ENCODE measurements at places on chromosomes 2 and 18.

- DNase-seq, result no peak
Measured at GRCh38 chr2:43569921-43570320, 25.9 kb downstream of the THADA start.

DNA sequence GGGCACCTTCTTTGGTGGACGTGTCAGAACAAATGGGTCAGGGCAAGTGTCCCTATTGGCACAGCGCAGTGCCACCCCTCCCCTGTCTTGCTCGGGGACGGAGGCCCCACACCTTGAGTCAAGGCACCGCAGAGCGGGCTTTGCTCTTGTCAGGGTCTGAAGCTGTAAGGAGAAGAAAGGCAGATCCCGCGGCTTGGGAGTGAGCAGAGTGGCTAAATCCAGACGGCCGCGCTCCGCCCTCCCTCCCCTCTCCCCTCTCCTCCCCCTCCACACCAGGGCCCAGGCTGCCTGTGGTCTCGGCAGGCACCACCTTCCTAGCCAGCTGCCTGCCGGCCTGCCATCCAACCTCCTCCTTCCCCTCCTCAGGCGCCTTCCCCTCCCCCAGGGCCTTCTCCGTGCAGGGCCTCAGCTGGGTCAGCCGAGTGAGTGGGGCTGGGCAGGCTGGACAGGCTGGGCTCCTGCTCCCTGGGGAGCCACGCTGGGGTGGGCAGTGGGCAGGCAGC is 25.8 kb downstream of the SPEG start:
- DNase-seq, result no peak

- DNase-seq, result no peak
Measured at GRCh38 chr18:10169064-10169562, 255.3 kb downstream of the VAPA start.

GRCh38 chr18:22985250-22985649 is 52.1 kb downstream of the RBBP8 start:
- DNase-seq, result no peak

DNA sequence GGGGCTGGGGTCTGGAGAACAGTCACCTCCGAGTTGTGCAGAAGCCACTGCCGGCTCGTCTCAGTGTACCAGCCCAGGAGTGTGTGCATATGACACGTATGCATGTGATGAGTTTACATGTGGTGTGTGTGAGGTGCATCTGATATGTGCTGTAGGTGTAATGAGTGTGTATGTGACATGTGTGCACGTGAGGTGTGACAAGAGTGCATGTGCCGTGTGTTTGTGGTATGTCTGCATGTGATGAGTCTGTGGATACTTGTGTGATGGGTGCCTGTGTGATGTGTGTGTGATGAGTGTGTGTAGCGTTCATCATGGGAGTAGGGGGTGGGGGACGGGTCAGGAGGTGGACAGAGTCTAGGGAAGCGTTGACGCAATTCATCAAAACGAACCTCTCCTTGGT is 12.8 kb downstream of the NTSR2 start:
- DNase-seq, result no peak

DNA sequence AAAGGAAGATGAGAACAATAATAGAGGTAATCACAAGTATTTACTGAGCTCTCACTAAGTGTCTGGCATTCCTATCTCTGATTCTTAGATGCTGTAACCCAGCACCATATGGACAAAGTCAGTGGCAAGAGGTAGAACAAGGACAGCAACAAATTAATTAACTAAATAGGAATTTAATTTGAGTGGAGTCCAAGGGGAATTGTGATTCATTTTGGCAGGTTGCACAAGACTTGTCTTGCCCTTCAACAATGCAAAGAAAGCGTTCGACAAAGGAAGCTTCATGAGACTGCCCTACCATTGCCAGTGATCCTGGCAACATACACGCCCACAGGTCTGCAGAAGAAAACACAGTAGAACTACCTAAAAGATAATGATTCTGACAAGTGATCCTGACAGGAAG is 221.6 kb downstream of the RBM43 start:
- DNase-seq, result no peak

DNA sequence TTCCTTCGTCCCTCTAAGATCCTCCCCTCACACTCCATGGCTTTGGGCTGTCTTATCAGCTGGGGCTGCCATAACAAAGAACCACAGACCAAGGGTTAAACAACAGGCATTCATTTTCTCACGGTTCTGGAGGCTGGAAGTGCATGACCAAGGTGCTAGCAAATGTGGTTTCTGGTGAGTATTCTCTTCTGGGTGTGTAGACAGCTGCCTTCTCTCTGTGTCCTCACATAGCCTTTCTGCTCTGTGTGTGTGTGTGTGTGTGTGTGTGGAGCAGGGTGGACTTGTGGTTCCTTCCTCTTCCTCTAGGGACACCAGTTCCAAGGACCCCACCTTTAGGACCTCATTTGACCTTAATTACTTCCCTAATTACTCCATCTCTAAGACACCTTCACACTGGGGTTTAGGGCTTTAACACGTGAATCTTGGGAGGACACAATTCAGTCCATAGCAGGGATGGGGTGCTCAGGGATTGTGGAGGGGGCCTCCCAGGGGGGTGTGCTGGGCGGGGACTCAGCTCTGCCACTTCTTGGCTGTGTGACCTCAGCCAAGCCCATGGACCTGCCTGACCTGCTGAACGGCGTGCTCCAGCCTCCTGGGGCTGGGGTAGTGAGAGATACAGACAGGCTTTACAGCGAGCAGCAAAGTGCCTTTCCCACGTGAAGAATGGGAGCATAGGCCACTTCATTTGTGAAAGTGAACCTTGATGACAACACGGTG is 38.0 kb downstream of the ACKR3 start:
- DNase-seq, result no peak

- no peak for DNase-seq
Measured at GRCh38 chr2:196712867-196713266, 73.4 kb downstream of the CCDC150 start.

- no peak for DNase-seq
Measured at GRCh38 chr2:241197947-241198346, 9.5 kb downstream of the ANO7 start.

GRCh38 chr2:128786741-128787478 is 468.2 kb upstream of the HS6ST1 start:
- DNase-seq, result no peak

DNA sequence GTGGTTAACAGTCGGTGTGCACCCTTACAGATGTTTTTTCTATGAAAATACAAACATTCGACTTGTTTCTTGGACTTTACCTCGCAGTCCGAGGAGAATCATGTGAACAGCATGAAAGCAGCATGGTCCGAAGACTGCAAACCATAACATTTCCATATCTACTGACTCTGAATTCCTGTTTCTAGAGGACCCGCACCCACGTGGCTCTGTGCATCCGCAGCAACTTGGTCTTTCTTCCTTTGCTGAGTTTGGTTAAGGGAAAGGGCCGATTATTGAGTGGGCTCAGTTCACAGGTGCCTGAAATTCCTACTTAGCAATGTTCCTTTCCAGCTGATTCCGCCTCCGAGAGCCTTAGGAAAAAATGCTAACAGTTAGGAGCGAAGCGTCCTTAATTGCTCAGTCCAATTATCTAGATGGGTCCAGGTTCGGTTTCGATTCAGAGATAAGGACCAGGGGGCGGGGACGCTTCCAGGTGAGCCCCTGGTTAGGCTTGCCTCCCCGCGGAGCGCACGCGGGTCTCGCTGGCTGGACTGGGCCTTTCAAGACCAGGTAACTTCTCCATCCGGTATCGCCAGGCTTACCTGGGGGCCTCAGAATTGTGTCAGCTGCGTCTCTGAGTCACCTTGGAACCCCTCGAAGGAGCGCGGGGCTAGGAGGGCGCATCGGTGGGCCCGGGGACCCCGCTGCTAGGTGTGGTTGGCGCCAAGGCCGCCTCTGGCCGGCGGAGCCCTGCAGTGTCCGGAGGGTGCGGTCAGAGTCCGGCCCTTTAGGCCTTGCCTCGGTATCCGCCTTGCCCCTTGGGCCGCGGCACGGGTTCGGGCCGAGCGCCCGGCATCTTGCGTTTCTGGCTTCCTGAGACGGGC is 1.1 kb upstream of the B3GNT2 start:
- no peak for DNase-seq

- DNase-seq, result no peak
Measured at GRCh38 chr2:215360596-215360995, 48.7 kb downstream of the ATIC start.

- DNase-seq, result no peak
Measured at GRCh38 chr2:234496835-234497593, at the start of gene ARL4C. Gene ARL4C, minus strand, starts transcription at chr2:234497081. Its CDS starts 495 bp downstream, at chr2:234496586.

DNA sequence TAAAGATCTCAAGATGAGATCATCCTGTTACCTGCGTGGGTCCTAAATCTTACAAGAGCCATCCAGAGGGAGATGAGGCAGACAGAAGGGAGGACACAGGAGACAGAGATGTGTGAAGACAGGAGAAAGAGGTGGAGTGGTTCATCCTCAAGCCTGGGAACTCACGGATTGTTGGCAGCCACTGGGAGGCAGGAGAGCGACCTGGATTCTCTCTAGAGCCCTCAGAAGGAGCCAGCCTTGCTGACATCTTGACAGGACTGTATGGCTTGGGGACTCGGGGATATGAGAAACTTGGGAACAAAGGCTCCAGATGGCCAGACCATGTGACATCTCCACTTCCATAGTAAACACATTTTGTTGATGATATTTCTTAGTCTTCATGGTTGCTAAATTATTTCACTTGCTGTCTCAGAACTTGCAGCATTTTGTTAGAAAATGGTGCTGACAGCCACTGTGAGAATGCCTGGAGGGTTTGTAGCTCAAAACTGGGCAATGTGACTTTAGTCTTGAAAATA is 57.8 kb upstream of the MC2R start:
- DNase-seq, result no peak

GRCh38 chr2:101249826-101250225 is 2.9 kb upstream of the CNOT11 start:
- DNase-seq, result no peak

- DNase-seq, result no peak
Measured at GRCh38 chr2:128710729-128711128, 392.1 kb upstream of the HS6ST1 start.

GRCh38 chr2:237208373-237209260 is 122.9 kb downstream of the COPS8 start:
- no peak for DNase-seq

DNA sequence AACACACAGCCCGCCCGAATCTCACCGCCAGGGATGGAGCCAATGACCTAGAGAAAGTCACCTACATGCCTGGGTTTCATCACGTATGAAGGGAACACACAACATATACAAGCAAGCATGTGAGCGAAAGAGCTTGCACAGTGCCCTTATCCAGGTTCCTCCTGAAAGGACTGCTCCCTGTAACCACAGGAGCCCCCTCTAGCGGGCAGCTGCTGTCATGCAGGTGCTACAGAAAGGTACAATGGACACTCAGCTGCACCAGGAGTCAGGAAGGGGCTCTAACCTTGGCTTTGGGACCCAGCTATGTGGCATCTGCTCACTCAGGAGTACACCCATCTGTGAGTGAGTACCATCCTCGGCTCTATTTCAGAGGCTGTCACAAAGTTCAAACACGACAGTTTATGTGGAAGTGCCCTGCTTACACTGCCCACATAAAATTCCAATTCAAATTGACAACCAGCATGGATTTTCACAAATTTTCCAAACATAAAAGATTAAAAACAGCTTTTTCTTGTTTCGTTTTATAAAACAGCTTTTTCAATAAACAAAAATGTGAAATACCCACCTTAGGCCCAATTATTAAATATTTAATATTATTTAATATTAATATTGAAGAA is 3.5 kb downstream of the NDUFA10 start:
- DNase-seq, result peak; percentile 26

DNA sequence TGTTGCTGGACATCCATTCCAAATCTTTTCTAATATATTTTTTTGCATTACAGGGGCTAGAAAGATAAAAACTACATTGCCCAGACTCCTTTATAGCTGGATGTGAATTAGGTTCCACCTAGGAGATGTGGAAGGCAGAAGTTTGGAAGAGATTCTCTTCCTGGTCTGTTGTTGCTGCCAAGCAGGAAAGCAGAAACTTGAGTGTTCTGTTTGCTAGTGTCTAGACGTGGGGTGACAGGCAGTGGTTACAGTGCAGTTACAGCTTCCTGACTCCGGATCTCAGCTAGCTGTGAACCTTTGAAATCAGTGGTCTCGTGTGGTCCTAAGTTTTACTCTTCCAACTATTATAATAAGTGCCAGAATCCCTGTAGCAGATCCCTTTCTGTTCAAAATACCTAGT is 46.2 kb downstream of the COL4A4 start:
- DNase-seq, result no peak

GRCh38 chr2:82811946-82812345 is 1647.1 kb downstream of the SUCLG1 start:
- DNase-seq, result no peak

DNA sequence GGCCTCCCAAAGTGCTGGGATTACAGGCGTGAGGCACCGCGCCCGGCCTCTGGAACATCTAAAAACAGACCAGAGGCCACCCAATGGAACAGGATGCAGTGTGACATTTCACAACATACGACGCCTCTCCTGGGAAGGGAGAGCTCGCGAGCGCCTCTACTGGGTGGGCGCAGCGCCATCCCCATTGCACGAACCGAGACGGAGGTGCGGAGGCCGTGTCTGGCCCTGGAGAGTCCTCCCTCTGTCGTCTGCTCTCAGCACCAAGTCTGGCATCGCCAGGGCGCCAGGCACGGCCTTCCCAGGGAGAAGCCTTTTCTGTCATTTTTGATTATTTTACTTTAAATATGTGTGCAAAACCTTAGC is 9.4 kb upstream of the GBX2 start:
- no peak for DNase-seq

- no peak for DNase-seq
Measured at GRCh38 chr2:241932899-241933178, 63.3 kb downstream of the RTP5 start.

GRCh38 chr18:11676867-11677266 is 12.2 kb upstream of the GNAL start:
- no peak for DNase-seq

GRCh38 chr18:59060551-59060950 is 79.1 kb upstream of the SEC11C start:
- no peak for DNase-seq

DNA sequence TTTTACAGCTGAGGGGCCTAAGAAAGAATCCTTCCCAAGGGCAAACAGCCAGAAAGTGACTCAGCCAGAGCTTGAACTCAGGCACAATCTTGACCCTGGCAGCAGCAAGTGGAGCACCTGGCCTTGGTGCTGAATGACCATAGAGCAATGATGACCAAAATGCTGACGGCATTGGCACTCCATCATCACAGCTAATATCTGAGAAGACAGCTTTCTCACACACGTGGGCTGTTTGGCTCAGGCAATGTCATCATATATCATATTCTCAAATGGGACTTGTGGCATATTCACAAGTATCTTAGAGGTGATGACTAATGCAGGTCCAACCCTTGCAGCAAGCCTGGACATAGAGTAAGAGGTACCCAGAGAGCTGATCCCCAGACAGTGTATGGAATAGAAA is 443.9 kb upstream of the MYT1L start:
- DNase-seq, result no peak

DNA sequence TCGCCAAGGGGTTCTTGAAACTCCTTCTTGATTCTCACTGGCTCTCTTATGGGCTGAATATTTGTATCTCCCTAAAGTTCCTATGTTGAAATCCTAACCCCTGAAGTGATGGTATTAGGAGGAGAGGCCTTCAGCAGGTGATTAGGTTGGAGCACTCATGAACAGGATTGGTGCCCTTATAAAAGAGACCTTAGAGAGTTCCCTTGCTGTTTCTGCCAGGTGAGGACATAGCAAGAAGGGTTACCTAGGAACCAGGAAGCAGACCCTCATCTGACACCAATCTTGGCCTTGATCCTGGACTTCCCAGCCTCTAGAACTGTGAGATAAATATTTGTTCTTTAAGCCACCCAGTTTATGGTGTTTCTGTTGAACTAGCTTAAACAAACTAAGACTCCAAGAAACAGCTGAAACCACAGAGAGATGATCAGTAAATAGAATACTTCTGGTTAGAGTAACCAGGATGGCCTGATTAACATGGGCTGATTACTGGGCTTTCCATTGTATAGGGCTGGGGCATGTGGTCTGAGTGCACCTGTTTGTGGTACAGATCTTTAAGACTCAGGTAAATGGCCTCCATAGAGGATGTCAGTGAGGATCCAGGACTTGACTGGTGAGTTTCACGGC is 7.7 kb upstream of the CDC42EP3 start:
- DNase-seq, result no peak
